ENCODE measurements at places on chromosomes 5 and 9. TPM values are rescaled to one million over a fixed set of nuclear protein-coding genes. Genes with fewer than 3 reads are reported as not detected.

Gene FBP1
- not detected for total RNA-seq

Gene WDR41
- total RNA-seq = 115 TPM

Gene GLE1
- 15.0 TPM for total RNA-seq

Gene GHR
- 2.3 TPM for total RNA-seq

DNA sequence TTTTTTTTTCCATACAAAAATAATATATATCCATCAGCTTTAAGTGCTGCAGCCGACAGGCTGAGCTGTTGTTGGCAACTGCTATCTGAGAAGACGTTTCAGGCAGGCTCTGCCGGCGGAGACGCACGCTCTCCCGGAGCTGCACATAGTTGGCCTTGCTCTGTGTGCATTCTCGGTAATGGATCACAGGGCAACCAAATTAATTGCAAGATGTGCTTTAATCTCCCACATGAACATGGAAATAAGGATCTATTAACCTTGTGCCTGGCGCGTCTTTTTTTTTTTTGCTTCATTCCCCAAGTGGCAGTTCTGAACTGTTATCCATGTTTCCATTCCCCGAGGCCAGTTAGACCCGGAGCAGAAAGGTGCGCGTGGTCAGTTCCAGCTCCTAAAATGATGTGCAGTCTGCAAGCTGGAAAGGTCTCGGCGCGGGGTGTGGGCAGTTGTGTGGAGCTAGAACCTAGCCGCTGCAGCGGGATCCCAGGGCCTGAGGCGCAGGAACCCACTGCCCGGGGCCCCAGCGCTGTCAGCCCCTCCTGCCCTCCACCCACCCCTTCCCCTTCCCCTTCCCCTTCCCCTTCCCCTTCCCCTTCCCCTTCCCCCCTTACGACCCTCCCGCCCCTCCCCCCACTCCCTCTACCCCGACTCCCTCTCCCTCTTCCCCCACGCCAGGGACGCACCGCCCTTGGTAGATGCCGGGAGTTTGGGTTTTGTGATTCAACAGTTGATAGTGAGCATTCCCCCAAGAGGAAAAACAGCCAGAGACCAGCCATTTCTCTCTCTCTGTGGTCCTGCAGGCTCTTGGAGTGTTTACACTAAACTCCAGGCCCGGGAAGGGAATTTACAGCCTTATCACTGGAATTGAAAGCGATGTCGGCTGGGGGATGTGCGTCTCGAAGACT is 137.8 kb downstream of the CEP120 start:
- DNase-seq = peak; percentile 32

GRCh38 chr5:138149530-138149929 is 10.3 kb upstream of the NME5 start:
- peak; percentile 4 for DNase-seq

GRCh38 chr5:154575546-154576428 is 97.8 kb upstream of the HAND1 start:
- no peak for DNase-seq

DNA sequence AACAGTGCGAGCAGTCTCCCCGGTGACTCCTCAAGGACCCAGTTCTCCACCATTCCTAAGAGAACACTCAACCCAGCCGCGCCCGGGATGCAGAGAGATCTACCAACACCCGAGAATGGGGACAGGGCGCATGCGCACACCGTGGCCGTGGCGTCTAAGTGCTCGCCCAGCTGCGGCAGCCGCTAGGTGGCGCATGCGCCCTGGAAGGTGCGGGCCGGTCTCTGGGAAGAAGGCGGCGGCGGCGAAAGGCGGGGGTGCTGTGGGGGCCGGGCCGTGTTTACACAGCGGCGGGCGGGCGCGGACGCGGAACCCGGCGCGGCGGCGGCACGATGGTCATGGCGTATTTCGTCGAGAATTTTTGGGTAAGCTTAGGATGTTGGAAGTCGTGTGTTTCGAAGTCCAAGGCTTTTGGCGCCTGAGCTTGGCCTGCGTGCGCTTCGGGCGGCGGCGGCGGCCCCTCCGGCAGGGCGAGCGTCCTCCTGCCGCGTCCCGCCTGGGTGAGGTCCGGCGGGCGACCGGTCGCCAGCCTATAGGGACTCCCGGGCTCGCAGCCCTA is at the start of gene FCHO2:
FCHO2 (plus strand) TSS at position 274 of the 556 bp plus-strand sequence; CDS start at position 330, 56 bp downstream.
- DNase-seq = peak; percentile 87

- peak; percentile 88 for DNase-seq
Observed at GRCh38 chr9:22682961-22683699, 236.5 kb downstream of the DMRTA1 start.
